Activated CD8-positive, alpha-beta memory T cell treated with anti-CD3 and anti-CD28 coated beads for 1 hour (primary cell): ENCODE measurements at places on chromosomes 7 and 10.

GRCh38 chr7:117707080-117707479 is 166.2 kb downstream of the CTTNBP2 start:
- DNase-seq, result no peak

DNA sequence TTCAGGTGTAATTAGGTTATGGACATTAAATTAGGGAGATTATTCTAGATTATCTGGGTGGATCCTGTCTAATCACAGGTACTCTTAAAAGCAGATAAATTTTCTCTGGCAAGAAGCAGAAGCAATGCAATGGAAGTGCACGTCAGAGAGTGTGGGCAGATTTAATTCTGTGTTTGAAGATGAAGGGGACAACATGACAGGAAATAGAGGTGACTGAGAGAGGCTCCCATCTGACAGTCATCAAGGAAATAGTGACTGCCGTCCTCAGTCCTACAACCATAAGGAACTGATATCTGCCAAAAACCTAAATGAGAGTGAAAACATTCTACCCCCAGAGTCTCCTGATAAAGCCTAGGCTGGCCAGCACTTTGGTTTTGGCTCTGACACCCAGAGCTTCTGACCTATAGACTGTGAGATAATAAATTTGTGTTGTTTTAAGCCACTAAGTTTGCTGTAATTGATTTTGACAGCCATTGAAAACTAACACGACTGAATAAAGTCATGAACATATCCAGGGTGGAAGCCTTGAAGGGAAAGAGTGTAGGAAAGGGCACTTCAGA is 30.5 kb upstream of the DDX50 start:
- DNase-seq, result no peak

DNA sequence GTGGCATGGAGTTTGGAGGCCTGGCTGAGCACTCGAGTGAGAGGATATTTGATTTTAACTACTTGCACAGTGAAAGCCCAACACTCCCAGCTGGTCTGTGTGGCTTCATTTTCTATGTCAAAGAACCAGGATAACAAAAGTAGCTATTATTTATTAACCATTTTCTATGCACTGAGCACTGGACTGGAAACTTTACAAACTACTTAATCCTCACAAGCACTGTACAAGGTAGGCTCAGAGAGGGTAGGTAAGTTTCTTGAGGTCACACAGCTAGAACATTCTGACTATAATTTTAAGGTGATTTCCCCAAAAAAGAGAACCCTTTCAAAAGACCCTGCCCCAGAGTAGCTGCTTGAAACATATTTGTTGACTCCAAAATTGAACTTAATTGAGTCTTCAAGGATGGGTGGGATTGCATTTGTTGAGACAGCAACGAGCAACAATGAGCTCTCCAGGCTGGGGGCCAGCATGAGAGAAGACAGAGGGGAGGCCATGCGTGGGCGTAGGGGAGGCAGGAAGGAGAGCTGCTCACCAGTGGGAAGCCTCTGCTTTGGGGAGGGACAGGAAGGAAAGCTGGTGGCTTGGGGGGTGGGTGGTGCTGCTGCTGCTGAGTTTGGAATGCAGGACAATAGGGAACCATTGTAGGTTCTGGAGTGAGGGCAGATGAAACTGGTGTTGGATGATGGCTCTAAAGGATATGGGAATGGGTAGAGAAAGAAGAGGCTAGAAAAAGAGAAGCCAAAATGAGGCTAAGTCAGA is 31.5 kb downstream of the FAM241B start:
- DNase-seq, result no peak

- DNase-seq, result no peak
Observed at GRCh38 chr10:80614576-80615416, 77.1 kb downstream of the SH2D4B start.

DNA sequence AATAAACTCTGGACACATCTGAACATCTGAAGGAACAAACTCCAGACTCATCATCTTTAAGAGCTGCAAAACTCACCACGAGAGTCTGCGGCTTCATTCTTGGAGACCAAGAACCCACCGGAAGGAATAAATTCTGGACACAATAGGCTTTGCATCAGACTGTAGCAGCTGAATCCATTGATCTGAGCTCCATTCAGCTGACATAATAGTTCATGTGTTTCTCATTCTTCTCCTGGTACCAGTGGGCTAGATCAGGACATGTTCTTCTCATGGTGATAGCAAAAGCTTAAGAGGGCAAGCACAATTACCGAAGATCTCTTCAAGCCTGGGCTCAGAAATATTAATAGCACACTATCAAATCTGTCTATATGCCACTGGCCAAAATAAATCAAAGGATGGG is 20.5 kb upstream of the GNAI1 start:
- no peak for DNase-seq

DNA sequence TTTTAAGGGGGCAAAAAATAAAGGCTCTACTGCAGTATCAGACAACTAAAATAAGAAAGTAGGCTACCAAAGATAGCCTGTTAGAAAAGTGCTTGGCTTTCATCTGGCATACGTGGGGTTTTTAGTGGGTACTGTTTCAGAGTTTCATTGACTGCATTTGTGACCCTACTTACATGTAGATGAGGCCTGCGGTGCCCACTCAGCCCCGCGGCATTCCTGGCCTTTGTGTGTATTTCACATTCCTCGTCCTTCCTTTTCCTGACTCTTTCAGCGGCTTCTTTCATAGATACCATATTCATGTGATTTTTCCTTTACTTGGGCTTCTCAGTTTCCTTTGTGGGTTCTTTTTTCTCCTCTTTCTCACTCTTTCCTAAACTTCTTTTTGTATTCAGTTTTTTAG is 50.7 kb downstream of the UBE3C start:
- DNase-seq, result no peak

- DNase-seq, result no peak
Observed at GRCh38 chr10:13887761-13888160, 301.0 kb downstream of the PRPF18 start.

DNA sequence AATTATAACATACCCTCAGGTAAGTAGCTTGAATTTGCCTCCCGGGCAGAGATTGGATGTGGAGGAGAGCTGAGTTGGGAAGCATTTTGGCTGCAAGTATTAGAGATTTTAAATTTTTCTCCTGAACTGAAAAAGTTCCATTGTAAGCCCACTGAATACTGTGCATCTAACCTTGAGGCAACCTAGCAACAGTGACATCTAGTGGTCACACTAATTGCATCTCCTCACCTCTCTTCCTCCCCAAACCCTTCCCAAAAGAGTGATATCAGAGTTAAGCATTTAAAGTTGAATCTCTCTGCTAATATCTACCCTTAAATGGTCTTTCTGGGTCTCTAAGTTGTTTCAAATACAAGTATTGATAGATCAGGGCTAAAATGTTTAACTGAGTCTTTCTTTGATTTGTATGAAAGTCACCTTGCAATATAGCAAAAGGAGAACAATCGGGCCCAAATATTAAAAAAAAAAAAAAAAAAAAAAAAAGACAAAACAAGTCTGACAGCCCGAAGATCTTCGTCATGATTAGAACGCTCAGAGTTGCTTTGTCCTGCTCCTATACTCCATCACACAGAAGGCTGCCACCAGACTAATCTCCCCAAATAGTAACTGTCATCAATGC is 40.4 kb upstream of the DLX5 start:
- DNase-seq, result no peak

DNA sequence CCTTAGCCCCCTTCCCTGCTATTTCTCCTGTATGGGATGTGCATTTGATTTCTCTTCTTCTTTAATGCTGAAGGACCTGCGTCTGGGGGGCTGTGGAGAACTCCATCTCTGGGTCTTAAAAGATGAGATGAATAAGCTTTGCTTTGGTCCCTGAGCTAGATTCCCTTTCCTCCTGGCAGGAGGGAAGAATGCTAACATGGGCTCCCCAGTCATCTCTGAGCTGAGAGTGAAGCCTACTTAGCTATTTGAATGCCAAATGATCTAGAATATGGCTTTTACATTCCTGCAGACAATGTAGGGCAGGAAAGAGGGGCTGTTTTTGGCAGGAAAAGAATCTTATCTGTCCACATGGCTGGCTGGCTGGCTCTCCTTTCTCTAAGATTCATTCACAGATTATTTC is 62.6 kb upstream of the EFCAB10 start:
- DNase-seq, result no peak

GRCh38 chr7:70325509-70326101 is 727.3 kb downstream of the AUTS2 start:
- no peak for DNase-seq

DNA sequence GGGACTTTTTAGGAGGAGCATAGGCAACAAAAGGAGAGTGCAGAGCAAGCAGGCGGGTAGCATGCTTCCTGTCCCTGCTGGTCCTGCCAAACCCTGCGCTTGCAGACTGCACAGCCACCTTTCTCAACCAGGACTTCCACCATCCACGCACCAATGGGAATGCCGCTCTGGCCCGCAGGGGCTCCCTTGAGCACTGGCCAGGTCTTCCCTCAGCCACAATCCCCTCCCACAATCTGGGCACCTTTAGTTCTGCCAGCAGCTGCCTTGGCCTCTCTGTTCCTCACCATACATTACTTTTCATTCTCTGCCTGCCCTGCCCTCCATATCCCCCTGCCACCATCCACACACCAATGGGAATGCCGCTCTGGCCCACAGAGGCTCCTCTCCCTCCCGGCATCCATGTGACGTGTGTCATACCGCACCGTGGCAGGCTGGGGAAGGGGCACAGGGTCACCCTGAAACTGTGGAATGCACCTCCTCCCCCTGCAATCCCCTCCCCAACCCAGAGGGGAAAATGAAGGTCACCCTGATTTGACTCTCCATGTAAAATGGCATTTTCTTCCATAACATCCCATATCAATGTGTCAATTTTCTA is 97.3 kb upstream of the MACROH2A2 start:
- no peak for DNase-seq

GRCh38 chr7:82859106-82859850 is 303.4 kb downstream of the PCLO start:
- no peak for DNase-seq

DNA sequence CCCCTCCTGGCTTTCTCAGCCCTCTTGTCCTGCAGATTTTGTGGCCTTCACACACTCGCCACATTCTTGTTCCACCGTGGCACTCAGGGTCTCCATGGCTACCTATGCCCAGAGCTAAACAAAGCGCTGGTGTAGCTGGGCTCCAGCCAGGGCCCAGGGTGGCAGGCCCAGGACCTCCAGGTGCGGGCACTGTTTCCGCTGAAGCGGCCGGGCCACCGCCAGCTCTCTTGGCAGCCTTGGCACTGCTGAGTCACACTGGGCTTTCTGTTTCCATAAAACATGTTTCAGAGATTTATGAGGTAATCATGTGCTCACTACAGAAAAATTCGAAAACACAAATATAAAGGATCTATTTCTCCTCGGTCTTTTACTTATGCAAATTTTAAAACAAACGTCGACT is 51.3 kb downstream of the AOC1 start:
- no peak for DNase-seq

DNA sequence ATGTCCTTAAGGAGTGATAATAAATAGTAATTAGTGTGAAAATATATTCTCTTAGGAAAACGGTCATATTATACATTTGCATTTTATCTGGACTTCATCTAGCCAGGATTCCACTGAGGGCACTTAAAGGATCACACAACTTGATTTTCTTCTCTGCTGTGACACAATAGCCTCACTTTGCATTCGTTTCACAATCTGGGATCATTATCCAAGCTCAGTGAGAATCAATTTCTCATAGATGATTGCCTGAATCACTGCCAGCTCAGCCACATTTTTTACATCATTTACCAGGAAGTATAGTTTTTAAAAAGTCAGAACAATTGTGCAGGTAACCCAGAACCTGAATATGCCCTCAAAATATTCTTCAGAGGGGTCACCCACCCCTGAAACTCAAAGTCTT is 68.9 kb downstream of the PTPRZ1 start:
- no peak for DNase-seq

GRCh38 chr10:75540981-75541380 is 109.6 kb downstream of the LRMDA start:
- no peak for DNase-seq

DNA sequence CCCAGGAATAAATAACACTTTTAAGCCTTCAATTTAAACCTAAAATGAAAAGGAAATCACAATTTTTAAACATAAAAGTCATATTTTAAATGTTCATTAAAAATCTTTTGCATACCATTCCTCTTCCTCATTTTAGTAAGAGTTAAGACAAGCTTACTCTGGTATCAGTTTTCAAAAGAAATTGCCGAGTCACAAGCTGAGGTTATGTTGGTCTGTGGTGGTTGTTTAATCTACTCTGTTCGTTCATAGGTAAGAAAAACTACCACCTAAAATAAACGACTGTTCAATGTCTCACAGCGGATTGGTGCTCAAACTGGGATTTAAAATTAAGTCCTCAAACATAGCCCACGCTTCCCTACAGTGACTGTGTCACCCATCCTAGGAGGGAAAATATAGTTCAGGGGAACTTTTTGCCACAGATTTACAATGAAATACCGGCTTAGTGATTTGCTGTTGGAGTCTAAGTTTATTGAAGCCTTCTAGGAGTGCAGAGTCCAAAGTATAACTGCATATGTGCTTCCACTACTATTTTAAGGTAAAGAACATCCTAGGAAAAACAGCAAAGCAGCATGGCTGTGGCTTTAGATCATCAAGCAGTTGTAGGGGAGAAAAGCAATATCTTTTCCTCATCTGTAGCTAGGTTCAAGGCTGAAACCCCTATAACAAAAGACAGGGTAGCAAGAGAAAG is 61.1 kb downstream of the GNAT3 start:
- no peak for DNase-seq

DNA sequence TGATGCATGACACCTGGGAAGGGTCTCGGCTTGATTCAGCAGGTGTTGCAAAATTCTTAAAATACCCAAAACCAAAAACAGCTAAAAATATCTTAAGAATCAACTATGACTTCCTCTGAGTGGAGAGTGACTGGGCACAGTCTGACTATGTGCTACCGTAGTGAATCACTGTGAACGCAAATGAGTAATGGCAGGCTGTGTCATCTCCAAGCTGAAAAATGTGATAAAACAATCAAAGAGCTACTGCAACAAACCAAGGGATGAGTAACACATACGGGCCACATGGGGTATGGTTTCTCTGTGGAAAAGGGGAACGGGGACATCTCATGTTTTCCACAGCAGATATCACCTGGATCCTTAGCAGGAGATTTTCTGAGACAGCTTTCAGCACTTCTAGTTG is 127.5 kb downstream of the ABCA13 start:
- no peak for DNase-seq

DNA sequence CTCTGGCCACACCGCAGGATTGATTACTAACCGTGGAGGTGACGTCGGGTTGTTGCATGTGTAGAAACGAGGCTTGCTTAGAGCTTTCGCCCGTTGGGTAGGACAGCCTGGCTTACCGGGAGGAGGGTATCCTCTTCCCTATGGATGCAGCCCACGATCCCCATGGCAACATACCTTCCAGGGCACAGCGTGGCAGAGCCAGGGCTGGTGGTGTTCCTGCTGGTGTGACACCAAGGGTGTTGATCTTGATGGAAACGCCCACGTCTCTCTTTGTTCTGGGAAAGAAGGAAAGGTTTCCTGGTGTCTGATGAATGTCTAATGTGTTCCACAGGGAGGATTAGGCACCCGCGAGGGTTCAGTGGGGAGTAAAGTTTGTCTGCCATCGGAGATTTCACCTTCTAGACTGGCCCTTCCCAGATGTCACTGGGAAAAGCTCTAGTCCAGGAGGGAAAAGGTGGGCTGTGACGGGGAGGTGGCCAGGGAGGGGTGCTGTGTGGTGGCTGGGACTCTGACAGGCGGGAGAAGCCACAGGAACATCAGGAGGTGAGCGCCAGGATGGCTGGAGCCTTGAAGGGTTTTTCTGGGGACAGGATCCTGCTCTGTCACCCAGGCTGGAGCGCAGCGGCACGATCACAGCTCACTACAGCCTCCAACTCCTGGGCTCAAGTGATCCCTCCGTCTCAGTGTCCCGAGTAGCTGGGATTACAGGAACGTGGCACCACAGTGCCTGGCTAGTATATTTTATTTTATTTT is 102.1 kb downstream of the CUX1 start:
- no peak for DNase-seq
